ENCODE measurements at places on chromosomes 2 and 18. TPM values are rescaled to one million over a fixed set of nuclear protein-coding genes. Genes with fewer than 3 reads are reported as not detected.

Gene UGT1A10
- not detected for total RNA-seq

Gene PRPF40A
- total RNA-seq: 107 TPM

Gene ARHGEF4
- total RNA-seq: 0.47 TPM

Gene GKN1
- not detected for total RNA-seq

Gene CFAP65
- not detected for total RNA-seq

Gene NTSR2
- not detected for total RNA-seq

Gene SERPINB2
- total RNA-seq: not detected

Gene CTAGE1
- total RNA-seq: not detected

Gene TBR1
- not detected for total RNA-seq

Data from activated CD4-positive, alpha-beta T cell treated with anti-CD3 and anti-CD28 coated beads, Interleukin-2, amount 10 ng/mL, durations not matched to agents 7 days and 5 days (primary cell).